ENCODE measurements at places on chromosomes 2 and 18.
A peak's percentile ranks its signal among the peaks of the same experiment; 100 is the strongest.

GRCh38 chr18:37343542-37343851 lies 222.1 kb downstream of the CELF4 start:
- DNase-seq: no peak

GRCh38 chr2:62370321-62371250 lies 135.4 kb downstream of the TMEM17 start:
- peak; percentile 57 for DNase-seq

DNA sequence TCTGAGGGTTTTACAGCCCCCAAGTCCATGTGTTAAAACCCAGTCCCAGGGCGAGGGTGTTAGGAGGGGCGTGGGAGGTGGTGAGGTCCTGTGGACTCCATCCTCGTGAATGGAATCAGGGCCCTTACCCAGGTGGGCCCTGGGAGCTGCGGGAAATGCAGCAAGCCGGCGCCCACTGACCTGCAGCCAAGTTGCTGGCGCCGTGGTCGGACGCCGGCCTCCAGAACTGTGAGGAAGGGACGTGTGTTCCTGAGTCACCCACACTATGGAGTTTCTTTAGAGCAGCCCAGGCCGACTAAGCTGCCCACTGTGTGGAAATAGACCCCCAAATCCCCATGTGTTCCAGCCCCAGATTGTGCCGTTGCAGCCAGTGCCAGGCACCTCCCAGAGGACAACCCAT lies 26.4 kb downstream of the CTDP1 start:
- DNase-seq: no peak

GRCh38 chr2:12274591-12274990 lies 442.1 kb upstream of the TRIB2 start:
- DNase-seq: no peak
